IMR-90 (cell line): ENCODE measurements at places on chromosomes 1 and 21. TPM values are rescaled to one million over a fixed set of nuclear protein-coding genes. Genes with fewer than 3 reads are reported as not detected.

Gene ZNF672
- polyA plus RNA-seq, result 12.6 and 16.2 TPM in 2 replicates

Gene MMP23B
- 5.4 and 9.1 TPM in 2 replicates for polyA plus RNA-seq

DNA sequence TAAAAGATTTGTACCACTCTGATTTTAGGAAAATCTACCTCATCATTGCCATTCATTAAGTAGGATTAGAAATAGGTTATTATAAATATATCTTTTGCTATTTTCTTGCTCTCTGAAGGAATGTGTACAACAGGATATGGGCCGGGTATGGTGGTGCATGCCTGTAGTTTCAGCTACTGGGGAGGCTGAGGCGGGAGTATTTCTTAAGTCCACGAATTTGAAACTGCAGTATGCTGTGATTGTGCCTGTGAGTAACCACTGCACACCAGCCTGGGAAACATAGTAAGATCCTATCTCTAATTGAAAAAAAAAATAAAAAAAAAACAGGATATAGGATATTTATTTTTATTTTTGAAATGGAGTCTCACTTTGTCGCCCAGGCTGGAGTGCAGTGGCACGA, 50.0 kb downstream of the CLIC4 start:
- DNase-seq, result peak; percentile 40

- DNase-seq, result peak; percentile 59
Observed at GRCh38 chr1:41487126-41488039, 2.9 kb upstream of the EDN2 start.

DNA sequence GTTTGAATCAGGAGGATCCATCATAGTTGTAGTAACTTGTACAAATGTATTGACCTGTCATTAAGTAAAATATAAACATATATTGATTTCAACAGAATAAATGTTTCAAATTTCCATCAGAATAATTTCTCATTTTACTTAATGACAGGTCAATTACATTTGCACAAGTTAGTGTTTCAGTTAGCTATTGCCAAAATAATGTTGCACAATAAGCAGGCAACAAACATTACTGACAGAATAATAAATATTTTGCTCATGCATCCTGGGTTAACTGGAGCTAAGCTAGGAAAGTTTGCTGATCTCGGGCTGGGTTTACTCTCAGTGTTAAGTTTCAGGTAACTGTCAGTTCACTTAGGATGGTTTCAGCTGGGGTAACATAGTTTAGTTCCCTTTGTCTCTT, 822.4 kb downstream of the KCNT2 start:
- DNase-seq, result no peak

DNA sequence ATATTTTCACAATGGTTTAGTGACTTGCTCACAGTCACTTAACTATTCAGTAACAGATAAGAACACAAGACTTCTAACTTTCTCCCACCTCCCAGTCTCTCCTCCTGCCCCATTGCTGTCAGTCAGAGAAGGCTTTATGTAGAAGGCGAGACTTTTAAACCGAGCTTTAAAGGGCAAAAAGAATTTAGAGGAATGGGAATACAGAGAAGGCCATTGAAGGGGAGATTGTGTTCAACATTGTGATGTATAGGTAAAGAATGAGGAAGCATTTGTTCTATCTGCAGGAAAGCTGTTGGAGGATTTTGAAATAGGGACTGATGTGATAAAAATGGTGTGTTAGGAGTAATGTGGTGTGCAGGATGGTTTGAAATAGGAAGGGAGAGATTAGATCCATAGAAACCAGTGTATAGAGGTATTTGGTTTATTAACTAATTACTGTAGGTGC, 7.3 kb downstream of the POU2F1 start:
- peak; percentile 18 for DNase-seq

- DNase-seq, result no peak
Observed at GRCh38 chr1:29397256-29397590, 160.9 kb downstream of the PTPRU start.

DNA sequence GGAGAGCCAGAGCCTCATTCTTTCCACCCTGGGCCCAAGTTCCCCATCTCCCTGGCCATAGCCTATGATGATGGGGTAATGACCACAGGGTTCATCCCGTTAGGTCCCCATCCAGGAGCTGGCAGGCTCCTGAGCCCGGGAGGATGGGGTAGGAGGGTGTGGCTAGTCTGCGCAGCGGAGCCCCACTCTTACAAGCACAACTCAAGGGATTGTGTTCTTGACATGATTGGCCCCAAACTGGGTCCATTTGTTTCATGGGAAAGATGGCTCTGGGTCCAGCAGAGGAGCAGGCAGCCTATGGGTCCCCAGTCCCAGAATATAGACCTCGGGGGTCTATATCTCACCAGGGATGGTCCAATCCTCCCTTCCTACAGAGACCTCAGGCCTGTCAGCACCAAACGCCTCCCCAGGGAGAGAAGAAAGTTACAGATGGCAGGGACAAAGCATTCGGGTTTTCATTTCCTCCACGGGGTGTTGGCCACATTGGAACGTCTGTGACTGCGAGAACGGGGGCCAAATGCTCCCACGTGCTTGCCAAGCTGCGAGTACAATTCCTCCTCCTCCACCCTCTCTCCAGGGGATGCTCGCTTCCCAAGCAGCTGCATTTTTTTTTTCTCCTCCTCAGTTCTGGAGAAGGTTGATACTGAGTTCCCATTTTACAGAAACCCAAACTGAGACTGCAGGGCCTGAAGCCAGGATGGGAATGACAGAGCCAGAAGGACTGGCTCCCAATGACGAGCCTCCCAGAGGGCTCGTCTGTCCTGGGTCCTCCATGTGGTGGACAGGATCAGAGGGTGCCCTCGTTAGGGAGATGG, 71.0 kb downstream of the DHRS3 start:
- DNase-seq, result no peak

- no peak for DNase-seq
Observed at GRCh38 chr1:36126797-36127500, 1.9 kb upstream of the COL8A2 start.

DNA sequence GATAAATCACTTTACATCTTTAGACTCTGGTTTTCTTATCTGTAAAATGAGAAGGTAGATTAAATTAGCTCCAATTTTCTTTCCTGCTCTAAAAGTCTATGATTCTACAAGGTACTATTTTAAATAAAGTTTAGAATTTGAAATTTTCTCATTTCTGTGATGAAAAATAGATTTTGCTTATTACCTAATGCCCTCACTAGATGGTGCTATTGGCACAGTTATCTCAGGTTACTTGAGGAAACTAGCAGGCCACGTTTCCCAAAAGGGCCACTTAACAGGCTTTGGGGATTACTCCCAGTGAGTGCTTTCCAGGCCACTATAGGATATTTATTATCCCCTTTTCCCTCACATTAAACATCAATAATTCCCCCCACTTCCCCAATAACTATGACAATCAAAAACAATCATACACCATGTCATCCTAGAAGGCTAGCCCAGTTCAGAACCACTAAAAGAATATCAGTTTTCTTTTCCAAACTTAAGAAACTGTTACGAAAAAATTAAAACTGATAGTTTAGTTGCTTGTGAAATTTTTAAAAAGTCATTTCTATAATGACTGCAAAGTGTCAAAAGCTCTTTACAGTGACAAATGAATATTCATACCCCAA, 30.6 kb downstream of the OMA1 start:
- peak; percentile 85 for DNase-seq

DNA sequence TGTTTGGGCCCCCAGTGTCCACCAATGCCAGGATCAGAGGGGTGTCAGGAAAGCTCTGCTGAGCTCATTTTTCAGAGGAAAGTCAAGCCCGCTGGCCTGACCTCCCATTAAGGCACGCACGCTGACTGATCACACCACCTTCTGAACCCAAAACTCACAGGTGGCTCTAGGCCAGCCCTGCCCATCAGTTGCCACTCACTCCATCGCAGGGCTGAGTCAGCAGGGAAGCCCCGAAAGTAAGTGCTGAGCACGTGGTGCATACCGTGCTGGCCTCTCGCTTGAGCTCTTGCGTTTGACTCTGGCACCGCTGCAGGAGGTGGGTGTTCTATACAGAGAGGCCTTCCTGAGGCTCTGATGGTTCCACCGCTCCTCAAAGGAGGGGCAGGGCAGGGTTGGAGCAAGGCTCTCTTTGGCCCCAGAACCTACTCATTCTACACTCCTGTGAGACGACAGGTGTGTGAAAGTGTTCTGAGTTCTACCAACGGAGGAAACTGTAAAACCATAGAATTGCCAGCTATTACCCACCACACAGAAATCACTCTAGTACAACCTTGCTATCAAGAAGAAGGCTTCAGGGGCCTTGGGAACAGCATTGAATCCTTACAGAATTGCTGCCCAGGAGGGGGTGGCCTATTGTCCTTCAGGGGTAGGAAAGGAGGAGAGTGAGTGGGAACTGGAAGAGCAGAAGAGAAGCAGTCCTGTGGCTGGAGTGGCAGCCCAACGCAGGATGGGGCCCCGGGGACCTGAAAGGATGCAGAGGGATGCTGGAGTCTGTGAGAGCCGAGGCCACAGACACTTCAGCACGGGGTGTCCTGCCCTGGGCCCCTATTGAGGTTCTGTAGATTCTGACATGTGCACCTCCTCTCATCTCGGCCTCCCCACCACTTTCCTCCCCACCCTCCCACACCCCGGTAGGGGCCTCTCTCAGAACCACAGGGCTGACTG, 214.7 kb upstream of the EDN2 start:
- peak; percentile 62 for DNase-seq

DNA sequence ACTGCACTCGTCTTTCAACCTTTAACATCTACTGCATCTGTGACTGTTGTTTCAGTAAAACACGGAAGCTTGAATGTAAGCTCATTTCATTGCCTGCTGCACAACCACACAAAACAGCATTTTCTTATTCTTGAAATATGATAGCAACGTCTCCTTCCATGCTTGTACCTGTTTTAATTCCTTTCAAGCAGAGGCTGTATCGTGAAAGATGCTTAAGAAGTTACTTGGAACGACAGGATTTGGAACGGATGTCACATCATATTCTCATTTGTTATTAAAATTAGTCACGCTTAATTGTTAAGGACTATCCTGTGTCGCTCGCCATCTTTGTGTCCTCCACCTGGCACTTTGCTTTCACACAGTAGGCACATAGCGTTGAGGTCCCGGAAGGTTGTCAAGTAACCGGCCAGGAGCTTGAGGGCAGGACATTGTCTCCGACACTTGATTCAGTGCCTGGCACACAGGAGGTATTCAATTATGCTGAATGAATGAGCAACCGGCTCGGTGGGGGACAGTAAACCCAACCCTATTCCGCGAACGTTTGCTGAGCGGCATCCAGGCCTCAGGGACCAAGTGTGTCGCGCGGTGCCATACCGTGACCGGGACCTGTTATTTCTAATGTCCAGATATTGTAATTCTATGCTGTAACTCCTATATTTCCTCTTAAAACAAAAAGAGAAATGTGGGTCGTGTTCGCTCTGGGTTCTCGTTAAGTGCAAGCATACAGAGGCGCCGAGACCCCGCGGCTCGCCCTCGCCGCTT, 499 bp upstream of the SH3GLB1 start:
- DNase-seq, result no peak

DNA sequence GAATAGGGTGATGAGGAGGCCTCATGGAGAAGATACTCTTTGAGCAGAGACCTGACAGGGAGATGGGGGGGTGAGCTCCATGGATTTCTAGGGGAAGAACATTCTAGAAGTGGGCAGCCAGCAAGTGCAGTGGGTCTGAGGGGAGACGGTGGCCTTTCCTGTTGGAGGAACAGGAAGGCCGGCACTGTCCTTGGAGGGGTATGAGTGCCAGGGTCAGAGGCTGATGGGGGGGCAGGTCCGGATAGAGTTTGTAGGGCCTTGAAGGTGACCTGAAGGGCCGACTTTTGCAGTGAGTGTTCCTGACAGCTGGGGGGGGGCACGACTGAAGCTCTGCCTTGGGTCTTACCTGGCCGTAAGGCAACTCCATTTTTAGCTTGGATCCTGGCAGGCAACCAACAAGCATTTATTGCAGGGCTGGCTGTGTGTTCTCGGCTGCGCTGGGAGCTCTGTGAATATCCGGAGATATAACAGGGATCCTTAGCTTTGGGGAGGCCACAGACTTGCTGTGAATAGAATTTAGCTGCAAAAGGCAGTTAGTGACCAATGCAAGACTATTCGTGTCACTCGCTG, 130.6 kb downstream of the MRPS6 start:
- DNase-seq, result no peak

DNA sequence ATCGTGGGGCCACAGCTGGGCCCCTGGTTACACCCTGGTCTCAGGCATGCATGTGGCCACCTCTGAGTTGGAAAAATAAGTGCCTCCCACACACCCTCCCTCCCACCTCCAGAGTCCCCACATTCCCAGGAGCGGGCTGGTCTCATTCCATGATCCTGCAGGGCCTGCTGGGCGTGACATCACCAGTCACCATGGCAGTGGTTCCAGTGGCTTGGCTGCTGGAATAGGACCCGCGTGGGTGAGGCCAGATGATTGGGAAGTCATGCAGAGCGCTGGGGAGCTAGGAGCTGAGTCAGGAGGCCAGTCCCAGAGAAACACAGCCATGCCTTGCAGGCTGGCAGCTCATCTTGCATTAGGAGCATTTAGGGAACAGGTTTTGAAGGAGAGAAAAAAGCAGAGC, 125.4 kb upstream of the TMEM51 start:
- DNase-seq, result peak; percentile 85
